ENCODE measurements at places on chromosomes 11 and 22. TPM values are rescaled to one million over a fixed set of nuclear protein-coding genes. Genes with fewer than 3 reads are reported as not detected.

DNA sequence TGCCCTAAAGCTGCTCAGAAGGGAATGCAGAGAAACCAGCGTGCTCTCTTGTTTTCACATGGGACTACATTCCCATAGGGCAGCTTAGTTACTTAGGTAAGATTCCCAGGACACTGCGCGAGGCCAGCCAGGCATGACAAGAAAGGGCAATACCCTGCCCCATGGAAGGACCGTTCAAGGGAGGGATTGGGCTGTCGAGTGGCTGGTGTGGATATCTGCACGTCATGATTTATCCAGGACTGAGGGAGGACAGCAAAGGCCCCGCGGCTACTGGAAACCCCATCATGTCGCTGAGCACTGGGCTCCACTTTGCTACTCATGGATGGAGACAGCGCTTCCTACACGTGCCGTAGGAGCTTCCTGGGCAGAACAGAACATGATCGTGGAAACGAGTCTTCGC is 169.4 kb downstream of the OPCML start:
- no peak for DNase-seq

Gene NRXN2
- total RNA-seq = not detected

GRCh38 chr11:78653294-78653909 is 78.7 kb upstream of the NARS2 start:
- no peak for DNase-seq

Gene C11orf52
- total RNA-seq = 0.13 TPM

Gene PRMT3
- total RNA-seq = 13.1 TPM

GRCh38 chr11:44823006-44823405 is 96.2 kb downstream of the TSPAN18 start:
- DNase-seq = peak; percentile 35

- DNase-seq = no peak
Observed at GRCh38 chr11:120810251-120810650, 213.7 kb upstream of the TBCEL start.

Gene DEUP1
- total RNA-seq = not detected

DNA sequence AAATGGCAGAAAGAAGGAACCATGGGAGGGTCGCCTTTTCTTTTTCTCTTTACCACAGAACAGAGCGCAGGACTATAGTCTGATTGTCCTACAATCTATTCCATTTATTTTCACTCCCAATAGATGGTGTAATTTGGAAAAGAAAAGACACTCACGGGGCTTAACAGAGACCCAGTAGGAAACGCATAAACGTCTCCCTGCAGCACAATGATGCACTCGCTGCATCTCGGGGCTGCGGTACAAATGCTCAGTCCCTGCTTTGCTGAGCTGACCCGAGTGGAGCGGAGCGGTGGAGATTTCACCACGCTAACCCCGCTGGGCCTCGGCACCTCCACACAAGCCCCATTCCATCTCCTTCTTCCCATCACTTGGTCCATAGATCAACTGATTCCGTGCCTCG is 1.5 kb downstream of the FEZ1 start:
- no peak for DNase-seq

DNA sequence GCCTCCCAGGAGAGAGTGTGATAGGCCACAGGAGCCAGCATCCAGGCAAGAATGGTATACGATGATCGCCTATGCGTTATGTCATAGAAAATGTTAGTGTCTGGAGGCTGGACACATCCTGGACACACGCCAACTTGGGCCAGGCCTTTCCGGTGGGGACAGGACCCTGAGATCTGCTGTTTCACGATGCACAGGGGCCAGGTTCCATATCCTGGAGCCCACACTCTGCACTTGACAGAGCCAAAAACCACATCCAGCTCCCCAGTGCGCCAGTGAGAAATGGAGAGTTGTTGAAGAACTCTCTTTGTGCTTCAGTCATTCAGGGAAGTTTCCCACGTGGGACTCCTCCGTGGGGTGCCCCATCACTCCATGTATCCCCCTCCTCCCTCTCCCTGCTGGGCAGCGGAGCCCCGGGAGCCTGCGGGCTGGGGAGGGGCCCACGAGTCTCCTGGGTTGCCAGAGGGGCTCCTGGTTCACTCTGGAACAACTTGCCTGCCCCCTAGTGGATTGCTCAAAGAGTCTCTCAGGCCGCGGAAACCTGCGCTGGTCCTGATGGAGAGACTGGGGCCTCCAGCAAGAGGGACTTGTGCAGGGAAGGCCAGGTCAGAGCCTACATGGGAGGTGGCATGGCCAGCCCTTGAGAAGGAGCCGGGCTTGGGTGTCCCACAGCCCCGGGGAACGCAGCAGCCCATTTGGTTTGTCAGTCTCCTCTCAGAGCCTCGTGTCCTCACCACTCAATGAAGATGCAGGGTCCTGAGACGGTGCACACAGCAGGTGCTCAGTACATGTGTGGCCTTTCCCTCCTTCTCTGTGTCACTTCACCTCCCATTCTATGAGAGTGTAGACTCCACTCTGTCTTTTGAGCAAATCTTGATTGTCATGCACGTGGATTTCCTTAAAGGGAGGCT is 10.2 kb upstream of the LRRC32 start:
- DNase-seq = peak; percentile 64

DNA sequence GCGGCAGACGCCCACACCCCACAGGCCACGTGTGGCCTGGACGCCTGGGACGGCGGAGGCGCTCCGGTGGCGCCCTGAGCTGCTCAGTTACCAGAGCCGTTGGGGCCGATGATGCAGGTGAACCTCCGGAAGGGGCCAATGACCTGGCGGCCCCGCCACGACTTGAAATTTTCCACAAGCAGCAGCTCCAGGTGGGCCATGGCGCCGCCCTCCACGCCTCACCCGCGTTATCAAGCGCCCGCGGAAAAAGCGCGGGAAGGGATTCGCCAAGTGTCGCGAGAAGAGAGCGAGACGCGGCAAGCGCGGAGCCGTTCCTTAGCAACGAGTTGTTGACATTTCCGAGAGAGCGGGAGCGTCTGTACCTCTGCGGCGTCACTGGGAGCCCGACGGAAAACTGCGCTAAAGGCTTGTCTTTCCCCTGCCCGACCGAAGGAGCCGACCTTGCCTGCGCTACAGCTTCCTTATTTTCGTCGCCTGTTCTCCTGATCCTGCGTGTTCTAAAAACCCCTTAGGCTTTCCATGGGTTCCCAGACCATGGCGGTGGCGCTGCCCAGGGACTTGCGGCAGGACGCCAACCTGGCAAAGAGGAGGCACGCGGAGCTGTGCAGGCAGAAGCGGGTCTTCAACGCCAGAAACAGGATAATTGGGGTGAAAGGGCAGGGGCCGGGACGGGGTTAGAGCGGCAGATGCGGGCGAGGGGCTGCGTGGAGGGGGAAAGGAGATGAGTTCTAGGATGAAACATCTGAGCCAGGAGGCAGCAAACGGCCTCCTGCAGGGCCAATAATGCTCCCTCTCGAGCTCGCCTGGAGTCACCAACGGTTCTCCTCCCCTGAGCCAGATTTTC is at the start of the genes RIBC2 and SMC1B:
RIBC2 (plus strand) TSS at position 326 of the 844 bp plus-strand sequence; CDS start at position 520, 194 bp downstream.
SMC1B (minus strand) TSS at position 232 of the 844 bp plus-strand sequence; CDS start at position 200, 32 bp downstream.
- peak; percentile 65 for DNase-seq

DNA sequence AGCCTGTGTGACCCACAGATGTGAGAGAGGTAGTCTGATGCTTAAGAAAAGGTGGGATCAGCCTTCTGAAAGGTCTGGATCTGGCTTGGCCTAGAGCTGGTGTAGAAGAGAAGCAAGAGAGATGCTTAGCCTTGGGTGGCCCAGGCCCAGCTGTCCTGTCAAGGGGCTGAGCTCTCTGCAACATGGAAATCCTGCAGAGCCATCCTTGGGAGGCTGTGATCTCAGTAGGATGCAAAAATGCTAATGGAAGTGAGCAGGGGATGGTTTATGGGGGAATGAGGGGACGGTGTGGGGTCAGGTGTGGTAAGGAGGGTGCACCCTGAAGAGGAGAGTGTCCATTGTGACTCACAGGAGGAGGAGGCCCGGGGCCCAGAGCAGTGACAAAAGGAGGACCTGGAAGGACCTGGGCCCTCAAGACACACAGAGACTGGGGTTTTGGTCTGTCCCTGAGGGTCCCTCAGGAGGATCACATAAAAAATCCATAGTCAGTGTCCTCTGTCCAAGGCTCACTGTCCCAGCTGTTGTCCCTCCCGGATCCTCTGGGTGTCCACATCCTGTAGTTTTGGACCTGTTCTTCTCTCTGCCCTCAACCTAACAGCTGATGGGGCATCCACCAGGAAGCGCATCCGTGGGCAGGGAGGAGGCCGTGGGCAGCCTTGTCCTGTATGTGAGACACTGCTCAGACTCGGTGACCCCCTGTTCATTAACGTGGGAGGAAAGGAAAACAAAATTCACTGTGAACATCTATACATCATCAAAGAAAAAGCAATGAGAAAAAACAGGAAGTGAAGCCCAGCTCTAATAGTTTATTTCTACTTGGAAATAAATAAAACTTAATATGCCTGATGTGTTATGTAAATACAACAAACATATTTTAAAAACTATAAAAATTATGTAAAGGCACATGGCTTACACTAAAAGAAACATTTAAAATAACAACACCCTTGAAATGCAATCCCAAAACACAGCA is 129.8 kb downstream of the ZNF280B start:
- DNase-seq = no peak

DNA sequence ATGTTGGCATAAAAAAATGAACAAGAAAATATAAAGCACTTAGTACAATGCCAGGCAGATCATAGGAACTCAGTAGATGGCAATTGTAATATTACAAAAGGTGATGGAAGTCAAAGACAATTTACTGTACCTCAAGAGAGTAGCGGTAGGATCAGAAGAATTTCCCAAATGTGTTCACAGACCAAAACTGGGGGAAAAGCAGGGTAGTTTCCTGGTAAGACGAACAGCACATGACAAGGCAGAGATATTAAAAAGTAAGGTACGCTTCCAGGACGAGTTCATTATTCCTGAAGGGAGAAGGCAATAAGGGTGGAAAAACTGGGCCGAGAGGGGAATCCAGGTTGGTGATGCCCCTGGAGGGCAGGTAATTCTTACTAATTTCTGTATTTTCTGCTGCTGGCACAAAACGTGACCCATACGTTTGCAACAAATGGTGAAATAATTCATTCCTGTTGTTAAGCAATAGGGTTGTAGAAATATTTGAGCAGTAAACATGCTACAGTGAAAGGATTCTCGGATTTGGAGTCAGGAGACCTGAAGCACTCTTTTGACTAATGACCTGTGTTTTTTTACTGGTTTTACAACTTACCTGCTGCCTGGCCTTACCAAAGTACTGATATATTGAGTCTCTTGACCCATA is 786 bp upstream of the ANKRD42 start:
- no peak for DNase-seq

DNA sequence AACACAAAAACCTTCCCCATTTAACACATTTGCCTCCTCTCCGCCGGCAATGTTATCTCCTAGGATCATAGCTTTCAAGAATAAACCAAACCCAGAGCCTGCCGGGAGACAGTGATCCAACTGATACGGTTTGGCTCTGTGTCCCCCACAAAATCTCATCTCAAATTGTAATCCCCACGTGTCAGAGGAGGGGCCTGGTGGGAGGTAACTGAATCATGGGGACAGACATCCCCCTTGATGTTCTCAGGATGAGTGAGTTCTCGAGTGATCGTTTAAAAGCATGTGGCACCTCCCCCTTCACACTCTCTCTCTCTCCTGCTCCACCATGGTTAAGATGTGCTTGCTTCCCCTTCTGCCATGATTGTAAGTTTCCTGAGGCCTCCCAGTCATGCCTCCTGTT is 33.3 kb downstream of the RBFOX2 start:
- DNase-seq = no peak

DNA sequence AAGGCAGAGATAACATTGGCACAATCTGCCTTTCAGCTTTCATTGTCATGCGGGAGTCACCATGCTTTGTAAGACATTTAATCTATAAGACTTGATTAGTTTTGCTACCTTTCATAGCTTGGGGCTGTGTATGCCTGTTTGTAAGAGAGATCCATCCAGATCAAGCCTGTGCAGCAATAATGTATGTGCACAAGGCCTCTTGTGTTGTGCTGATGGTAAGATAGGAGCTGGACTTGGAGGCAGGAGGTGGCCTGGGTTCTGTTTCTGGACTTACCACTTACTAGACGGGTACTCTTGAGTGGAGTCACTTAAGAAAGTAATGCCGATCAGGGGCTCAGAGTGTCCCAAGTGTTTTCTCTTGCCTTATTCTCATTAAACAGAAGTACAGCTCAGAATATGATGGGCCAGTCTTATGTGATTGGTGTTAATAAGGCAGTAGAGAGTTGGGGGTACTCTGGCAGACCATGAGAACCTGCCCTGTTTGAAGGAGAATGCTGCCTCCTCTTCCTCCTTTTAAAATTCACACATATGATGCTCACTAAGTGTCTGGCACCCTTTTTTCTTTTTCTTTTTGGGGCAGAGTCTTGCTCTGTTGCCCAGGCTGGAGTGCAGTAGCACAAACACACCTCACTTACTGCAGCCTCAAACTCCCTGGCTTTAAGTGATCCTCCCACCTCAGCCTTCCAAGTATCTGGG is 30.9 kb downstream of the PTPRJ start:
- DNase-seq = no peak

All from dermis microvascular lymphatic vessel endothelial cell (primary cell).